ENCODE measurements at places on chromosomes 6 and 20.

DNA sequence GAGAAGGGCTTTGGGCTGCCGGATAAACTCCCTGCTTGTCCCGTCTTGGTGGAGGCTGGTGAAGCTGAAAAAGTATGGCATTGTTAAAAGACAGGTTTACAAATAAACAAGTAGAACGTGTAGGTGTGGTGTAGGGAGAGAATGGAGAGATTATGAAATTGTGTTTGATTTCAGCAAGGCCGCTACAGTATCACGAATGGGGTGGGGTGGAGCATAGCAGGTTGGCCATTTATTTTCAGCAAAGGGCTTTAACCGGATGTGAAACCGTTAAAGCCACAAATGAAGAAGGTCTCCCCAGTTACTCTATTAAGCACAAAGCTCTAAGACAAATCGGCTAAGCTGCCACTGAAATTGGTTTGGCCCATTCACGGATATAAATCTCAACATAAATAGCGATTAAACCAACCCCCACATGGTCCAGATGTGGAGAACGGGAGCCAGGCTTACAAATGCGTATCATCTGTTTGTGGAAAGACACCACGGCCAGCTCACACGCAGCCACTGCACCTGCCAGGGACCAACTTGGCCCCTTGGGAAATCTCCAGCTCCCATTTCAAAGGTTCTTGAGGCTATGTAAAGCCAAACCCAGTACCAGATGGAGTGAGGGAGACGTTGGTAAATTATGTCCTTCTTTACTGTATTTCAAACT, 94.0 kb downstream of the ZMYND8 start:
- DNase-seq = no peak

GRCh38 chr6:140052736-140053729, 678.6 kb upstream of the CITED2 start:
- DNase-seq = no peak

DNA sequence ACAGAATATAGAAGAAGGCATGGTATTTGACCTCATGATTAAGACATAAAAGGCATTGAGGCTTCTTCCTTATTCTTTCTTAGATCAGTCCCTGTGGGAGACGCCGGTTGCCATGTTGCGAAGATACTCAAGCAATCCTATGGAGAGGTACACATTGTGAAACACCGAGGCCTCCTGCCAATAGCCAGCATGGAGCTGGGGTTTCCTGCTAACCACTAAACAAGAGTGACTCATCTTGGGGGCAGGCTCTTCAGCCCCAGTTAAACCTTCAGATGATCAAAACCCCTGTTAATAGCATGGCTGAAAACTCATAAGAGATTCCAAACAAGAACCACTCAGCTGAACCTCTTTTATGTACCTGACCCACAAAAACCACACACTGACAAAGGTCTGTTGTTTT, 478.8 kb downstream of the CD83 start:
- DNase-seq = no peak

DNA sequence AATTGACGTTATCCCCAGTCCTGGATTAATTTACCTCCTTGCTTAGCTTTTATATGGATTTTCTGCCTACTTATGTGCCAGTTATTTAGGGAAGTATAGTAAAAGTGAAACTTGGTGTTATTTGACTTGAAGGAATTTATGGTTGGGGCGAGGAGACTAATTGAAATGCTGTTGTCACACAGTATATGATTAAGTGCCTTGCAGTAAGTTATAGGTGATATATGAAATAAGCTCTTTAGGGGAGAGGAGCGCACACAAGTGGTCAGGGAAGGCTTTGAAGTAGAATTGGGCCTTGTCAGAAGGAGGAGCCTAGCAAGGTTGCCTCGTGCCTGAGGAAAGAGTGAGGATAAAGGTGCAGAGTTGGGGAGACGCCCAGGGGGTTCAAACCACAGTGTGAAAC, 20.5 kb downstream of the NCOA7 start:
- DNase-seq = no peak

DNA sequence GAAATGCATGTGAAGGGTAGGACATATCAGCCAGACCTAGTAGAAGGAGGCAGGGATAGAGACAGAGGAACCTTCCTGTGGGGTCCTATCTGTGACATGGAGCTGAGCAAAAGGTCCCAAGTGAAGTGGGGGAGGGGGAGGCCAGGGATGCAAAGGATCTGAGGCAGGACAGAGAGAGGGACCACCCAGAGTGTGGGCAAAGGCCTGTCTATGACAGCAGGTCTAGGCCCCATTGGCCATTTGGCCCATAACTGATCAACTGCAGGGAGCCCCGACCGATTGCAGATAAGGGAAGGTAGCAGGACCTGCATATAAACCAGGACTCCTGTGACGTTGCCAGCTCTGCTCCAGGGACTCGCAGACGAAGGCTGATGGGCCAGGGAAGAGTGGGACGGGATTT, 49.6 kb upstream of the SYNDIG1 start:
- no peak for DNase-seq

- no peak for DNase-seq
Measured at GRCh38 chr20:15445056-15445840, 1107.8 kb upstream of the FLRT3 start.
